ENCODE measurements at places on chromosomes 3 and 15.

- DNase-seq, result no peak
These were observed 472.6 kb upstream of the CDIN1 start for GRCh38 chr15:36106640-36107335.

DNA sequence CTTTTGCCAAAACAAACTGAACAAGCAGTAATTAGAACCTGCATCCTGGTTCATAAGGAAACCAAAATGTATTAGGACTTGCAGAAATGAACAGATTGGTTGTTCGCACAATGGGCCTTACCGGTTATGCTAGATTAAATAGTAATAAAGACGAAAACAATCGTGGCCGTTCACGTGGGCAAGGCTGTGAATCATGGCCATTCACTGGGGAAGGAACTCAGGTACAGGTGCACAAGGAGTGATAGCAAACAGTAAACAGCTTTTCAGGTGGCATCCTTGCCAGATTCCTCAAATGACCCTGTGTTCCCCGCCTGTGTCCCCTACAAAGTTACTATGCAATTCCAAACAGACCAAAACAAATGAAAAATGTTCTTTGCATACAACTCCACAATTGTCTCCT lies 8.2 kb downstream of the LRIG1 start:
- DNase-seq, result no peak

DNA sequence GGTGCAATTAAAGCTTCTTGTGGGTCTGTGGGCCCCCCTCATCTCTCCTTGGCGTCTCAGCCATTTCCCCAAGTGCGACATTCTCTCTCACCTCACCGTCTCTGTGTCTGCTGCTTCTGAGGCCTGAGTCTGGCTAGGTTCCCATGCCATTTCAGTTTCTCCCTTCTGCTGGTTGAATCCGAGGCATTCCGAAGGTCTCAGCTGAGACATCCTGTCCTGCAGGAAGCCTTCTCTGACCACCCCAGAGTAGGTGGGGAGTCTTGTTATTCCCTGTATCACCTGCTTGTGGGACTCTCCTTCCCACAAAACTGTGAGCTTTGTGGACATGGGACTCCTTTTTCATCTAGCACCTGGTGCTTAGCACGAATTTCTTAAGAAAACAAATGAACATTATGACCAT lies 78.3 kb downstream of the ASB7 start:
- DNase-seq, result no peak

GRCh38 chr3:139109271-139109670 lies 64.6 kb upstream of the PRR23C start:
- no peak for DNase-seq

GRCh38 chr3:30752970-30753369 lies 141.5 kb downstream of the GADL1 start:
- no peak for DNase-seq

GRCh38 chr3:31270010-31270409 lies 262.7 kb upstream of the STT3B start:
- DNase-seq, result no peak

- no peak for DNase-seq
These were observed 68.5 kb upstream of the GBE1 start for GRCh38 chr3:81829937-81830336.

- DNase-seq, result no peak
These were observed 530.5 kb downstream of the FHIT start for GRCh38 chr3:60720736-60721135.

- no peak for DNase-seq
These were observed 904.0 kb downstream of the TBL1XR1 start for GRCh38 chr3:176293276-176293675.

DNA sequence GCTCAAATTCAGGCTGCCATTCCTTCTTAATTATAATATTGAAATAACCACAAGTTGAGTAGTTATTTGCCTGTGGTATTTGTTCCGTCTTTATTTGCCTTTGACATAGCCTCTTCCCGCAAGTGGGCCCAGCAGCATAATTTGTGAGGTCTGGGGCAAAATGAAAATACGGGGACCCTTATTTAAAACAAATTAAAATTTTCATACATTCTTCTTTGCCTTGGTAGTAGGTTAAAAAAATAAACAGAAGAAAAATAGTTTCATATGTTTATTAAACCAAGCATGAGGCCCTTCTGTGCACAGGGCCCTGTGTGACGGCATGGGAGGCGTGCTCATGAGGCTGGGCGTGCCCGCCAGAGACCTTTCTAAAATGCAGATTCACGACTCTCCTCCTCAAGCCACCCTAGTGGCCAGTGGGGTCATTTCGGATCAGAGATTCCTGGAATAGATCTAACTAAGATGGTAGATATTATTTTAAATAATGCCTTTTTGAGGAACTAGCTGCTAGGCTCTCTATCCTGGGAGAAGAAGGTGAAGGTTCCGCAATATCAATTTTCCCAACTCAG lies 35.4 kb downstream of the MASP1 start:
- no peak for DNase-seq

GRCh38 chr15:70715840-70716485 lies 47.4 kb downstream of the UACA start:
- DNase-seq, result no peak

- no peak for DNase-seq
These were observed 557.9 kb upstream of the ZNF385D start for GRCh38 chr3:22308871-22309270.

DNA sequence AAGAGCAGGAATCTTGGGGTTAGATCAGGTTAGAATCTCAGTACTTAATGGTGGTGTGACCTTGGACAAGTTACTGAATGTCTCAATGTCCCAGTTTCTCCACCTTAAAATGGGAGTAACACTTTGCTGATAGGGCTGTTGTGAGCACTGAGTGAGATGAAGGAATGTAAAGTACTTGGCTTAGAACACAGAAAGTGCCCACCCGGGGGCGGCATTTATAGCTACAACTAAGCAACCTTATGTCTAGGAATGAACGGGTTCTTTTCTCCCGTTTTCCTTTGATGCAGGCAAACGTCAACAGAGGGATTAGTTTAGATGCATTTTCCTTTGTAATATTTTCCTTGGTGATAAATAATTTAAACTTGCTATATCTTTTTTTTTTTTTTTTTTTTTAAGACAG lies 176.6 kb downstream of the USP13 start:
- no peak for DNase-seq

DNA sequence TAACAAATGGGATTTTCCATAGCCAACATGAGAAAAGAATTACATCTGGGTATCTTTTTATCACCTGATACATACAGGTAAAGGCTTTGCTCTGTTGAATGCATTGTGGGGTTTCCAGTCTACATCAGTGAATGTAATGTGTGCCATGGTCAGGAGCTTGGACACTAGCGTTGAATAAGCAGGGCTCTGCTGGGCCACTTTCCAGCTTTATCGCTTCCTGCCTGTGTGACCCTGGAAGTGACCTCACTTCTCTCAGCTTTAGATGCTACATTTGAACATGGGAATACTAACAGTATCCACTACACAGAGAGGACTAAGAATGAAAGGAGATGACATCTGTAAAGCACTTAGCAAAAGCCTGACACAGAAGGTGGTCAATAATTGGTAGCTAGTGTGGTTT lies 40.1 kb downstream of the TTC23 start:
- no peak for DNase-seq

GRCh38 chr3:138412821-138413551 lies 21.4 kb upstream of the ESYT3 start:
- no peak for DNase-seq

DNA sequence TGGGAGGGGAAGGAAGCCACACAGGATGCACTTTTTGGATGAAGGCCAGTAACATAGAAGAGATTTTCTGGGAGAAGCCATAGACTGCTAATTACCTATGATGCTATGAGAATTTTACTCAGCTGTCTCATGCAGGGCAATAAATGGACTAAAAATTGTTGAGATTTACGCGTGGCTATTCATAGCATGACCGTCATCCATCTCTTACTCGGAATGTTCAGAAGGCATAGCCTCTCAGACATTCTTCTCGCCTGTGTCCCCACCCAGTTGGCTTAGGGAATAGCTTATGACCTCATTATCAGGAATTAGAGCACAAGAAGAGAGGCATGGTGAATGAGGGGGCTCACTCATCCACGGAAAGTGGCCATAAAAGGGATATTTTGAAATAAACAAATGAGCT lies 107.9 kb upstream of the ATP10A start:
- no peak for DNase-seq

- DNase-seq, result no peak
These were observed 15.6 kb downstream of the SMAD3 start for GRCh38 chr15:67080900-67081431.

- no peak for DNase-seq
These were observed 199.8 kb upstream of the NR2F2 start for GRCh38 chr15:96130734-96131133.

DNA sequence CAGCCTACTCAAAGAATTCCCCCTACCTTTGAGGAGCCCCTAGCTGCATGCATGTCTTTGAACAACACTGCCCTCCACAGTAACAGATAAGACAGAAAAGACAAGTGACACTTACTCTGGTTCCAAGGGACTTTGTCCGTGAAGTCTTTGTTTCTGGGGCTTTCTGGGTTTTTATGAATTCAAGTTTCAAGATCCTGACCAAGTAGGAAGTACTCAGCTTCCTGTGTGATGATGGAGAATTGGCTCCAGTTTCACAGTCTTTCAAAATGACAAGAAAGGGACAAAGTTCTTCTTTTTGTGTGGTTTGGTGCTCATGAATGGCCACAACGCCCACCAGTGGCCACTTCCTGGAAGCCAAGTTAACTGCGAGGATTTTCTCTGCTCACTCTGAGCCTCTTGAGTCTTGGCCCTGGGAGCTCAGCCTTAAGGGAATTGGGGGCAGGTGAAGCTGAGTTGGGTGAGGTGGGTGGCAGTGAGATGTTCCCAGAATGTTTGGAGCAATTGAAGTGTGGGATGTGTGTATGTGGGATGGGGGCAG lies at the start of gene CCR1:
Gene CCR1 (minus strand): TSS at position 147 of the 538 bp plus-strand sequence. CDS start 4,000 bp downstream, outside the sequence.
- DNase-seq, result peak; percentile 27

DNA sequence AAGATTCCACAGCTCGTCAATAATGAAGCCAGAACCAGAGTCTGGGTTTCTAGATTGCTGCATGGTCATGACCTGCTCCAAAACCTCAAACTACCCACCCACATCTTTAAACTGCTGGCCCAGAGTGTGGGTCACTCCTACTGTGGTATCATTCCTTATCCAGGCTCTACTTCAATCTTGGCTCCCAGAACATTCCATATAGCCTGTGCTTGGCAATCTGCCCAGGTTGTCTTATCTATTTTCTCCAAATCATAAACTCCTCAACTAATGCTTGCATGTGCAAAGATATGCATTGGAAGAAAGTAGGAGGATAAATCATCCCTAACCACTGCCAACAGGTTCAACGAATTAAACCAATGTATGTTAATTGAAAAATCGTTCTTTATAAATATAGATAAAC lies 169.7 kb downstream of the ANXA2 start:
- no peak for DNase-seq

- peak; percentile 41 for DNase-seq
These were observed 67.6 kb downstream of the FNDC3B start for GRCh38 chr3:172106989-172107388.

GRCh38 chr3:186642014-186642413 lies 1.8 kb downstream of the FETUB start:
- DNase-seq, result no peak

- DNase-seq, result no peak
These were observed 443.9 kb upstream of the TBL1XR1 start for GRCh38 chr3:177641206-177641605.

DNA sequence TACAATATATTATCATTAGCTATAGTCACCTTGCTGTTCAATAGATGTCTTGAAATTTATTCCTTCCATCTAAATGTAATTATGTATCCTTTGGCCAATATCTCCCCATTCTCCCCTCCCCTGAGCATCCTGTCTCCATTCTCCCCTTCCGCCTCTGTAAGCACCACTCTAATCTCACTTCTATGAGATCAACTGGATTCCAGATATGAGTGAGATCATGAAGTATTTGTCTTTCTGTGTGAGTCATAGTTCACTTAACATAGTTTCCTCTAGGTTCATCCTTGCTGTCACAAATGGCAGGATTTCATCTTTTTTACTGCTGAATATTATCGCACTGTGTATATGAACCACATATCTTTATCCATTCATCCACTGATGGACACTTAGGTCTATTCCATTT lies 148.8 kb upstream of the NDN start:
- no peak for DNase-seq

DNA sequence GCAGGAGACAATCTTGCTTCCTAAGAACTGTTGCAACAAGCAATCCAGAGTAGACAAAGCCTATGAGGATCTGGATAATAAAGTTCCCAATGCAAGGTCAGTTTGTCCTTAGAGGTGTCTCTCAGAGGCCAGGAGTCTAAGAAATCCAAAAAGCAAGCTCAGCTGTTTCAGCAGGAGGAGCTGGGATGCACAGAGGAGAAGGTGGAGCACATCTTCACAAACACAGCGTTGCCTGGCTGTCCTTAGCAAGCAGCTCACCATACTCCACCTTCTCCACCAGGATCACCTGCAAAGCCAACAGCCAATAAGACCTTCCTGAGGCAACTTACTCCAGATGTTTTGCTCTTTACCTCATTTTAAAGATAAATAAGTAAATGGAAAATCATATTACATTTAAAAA lies 365 bp downstream of the ZBED2 start:
- DNase-seq, result no peak

DNA sequence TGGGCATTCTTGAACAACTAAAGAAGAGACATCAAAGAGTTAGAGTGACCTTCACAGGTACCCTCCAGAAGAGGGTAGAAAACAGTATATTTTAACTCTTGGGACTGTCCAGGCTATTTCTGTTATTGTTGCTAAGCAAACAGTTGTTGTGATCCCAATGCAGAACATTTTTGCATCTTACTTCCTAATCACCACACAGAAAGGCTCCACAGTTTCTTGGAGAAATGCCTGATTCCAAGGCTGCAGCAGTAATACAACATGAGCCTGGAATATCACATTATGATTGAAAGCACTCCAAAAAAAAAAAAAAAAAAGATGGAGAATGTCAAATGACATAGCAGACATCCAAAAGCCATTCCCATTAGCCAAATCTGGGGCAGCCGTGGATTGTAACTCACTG lies 195.6 kb downstream of the CTNNB1 start:
- no peak for DNase-seq

DNA sequence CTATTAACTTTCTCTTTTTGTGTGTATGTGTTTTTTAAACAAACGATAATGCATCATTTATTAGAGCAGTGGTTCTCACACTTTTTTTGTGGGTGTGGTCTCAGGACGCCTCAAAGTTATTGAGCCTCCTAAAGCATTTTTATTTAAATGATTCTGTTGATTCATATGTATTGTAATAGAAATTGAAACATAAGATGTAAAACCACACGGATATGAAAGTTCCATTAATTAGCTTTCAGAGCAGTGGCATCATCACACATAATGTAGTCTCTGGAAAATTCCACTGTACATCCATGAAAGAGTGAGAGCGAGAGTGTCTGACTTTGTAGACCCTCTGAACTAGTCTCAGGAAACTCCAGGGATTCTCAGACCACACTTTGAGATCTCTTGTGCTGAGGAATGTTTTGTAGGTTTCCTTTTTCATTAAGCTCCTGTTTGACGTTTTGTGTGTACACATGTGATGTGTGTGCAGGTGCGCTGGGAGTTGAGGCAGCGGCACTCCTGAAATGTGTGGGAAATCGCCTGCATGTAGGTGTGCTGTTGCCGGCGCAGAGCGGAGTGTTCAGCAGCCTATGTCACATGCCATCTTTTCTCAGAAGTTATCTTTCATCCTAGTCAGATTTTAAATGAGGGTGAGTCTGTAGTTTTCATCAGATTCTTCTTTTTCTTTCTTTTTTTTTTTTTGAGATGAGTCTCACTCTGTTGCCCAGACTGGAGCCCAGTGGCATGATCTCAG lies 5.3 kb upstream of the TRAK1 start:
- no peak for DNase-seq

Data from stimulated activated CD4-positive, alpha-beta T cell treated with anti-CD3 and anti-CD28 coated beads, Interleukin-2, amount 100 ng/mL, for 48 hours (primary cell).